Foreskin fibroblast (primary cell): ENCODE measurements at places on chromosomes 13 and 19.

DNA sequence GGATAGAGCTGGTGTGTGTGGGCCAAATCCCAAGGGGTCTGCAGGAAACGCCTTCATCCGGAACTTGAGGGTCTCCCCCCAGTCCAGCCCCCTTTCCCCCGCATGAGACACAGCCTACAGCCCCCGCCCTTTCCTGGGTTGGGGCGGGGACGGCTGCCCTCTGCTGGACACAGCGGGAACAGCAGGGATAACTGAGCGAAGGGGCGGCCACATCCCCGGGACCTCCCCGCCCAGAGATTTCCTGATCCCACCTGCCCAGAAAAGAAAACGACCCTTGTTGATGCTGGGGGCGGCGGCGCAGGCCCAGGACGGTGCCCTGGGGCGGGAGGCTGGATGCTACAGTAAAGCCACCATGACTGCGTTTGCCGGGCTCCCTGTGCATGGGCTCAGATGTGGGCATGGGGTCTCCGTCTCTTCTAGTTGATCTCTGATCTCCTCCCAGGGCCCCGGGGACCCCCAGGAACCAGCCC is 14.2 kb downstream of the ONECUT3 start:
- peak; percentile 51 for DNase-seq

DNA sequence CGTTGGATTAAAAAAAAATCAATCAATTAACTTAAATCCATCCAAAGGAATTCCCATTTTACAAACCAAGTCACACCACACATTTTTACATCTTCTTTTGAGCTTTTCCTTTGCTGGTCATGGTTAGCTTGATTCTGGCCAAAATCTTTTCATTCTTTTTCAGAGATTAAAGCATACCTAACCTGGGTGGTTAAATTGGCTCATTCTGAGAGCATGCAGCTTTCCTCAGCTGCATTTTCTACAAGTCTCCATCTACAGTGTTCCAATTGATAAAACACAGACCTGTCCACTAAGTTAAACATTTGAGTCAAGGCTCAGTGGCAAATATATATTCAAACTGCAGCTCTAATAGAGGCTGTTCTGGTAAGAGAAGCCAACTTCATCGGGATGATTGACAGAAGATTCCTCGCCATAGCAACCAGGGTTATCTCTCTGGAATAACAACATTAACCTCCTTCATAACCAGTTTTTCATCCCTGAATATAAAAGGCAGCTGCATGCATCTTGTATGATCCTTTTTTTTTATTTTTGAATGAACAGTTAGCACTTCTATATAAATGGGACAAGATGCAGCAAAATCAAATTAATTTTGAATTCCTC is 106.2 kb downstream of the DNAJC15 start:
- no peak for DNase-seq

DNA sequence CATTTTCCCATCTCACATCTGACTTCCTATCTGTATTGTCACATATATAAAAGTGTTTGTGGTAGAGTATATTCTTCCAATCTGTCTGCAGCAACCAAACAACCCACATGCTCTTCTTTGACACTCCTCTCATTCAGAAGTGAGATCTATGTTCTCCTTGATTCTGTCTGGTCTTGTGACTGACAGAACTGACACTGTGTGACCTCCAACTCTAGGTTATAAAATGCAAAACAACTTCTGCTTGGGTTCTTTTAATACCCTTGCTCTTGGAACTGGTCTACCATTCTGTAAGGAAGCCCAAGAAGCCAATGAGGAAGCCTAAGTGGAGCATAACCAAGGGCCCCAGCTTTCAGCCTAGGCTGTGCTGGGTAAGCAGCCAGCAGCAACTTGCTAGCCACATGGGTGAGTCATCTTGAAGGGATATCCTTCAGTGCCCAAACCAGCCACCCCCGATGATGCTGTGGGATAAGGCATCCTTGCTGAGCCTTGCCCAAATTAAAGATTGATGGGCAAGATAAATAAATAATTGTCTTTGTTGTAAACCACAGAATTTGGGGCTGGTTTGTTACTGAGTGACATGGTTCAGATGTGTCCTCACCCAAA is 18.4 kb upstream of the ITM2B start:
- DNase-seq = no peak

- no peak for DNase-seq
These were observed 4.8 kb downstream of the TPT1 start for GRCh38 chr13:45336025-45336800.

DNA sequence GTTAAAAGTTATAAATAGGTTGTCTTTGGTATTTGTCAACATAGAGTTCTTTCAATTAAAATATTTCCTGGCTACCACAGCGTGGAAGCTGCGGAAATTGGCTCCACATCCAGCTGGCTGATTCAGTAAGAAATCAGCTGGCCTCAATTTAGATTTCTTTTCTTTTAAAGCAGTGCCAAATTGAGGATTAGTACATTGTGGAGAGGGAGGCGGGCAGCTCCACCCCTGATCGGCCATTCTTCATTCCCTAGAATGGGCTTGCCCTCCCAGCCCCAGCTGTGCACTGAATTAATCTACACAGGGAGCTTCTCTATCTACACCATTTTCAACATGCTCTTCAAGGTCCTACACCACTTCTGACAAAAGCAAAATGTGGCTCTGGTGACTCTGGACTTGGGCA is 624.8 kb downstream of the DACH1 start:
- peak; percentile 4 for DNase-seq

DNA sequence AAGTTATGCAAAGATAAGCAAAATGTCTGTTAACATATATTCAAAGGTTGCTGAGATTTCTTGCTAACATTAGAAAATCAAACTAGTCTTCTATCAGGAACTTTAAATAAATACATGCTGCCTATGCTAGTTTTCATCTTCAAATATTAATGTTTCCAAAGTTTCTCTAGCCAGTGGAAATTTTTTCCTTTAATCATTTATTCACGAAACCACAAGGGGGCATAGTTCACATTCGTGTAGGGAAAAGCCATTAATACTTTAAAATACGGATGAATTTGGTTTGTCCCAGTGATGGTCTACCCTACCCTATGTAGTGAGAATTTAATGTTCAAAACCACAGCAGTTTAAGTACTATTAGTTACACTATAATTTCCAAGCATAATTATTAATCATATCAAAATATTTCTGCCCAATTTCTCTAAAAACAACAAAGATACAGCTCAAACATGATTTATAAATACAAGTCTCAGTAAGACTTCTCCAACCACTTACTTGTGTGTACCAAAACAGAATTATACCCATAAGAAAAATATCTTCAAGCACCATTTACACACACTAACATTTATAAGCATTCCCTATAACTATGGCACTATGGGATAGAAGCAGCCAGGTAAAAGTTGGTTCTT is 16.2 kb downstream of the NUFIP1 start:
- DNase-seq = peak; percentile 61

- DNase-seq = peak; percentile 8
These were observed 20.6 kb downstream of the FFAR2 start for GRCh38 chr19:35468637-35469036.

DNA sequence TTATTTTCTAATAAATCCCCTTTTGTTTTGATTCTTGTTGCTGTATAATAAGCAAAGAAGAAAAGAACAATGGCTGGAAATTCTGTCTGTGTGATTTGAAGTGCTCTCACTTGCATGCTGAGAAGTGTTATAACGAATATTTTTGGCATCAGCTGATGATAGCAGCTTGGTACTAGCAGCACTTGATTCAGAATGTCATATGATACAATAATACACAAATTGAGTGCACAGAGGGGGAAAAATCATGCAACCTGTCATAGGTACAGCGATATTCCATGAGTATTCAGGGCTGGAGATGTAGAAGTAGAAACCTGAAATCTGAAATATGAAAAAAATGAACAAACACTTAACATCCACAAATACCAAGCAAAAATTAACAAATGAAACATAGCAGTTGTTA is 108.1 kb downstream of the FGF14 start:
- DNase-seq = no peak

DNA sequence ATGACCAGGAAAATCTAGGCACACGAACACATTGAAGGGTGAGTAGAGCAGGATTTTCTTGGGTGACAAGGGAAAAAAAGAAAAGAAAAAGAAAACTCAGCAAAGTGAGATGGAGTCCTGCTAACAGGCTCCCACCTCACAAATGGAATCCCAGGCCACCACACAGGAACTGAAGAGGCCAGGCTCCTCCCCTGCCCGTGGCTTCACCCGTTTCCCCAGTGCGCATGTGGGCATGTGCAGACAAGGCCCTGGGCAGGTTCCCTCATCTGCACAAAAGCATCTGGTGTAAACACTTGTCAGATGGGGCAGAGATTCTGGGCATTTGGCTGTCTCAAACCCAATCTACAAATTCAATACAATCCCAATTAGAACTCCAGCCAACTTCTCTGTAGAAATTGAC is 24.5 kb downstream of the CFAP97D2 start:
- no peak for DNase-seq

GRCh38 chr13:50365408-50366391 is 350.5 kb downstream of the KCNRG start:
- DNase-seq = no peak

DNA sequence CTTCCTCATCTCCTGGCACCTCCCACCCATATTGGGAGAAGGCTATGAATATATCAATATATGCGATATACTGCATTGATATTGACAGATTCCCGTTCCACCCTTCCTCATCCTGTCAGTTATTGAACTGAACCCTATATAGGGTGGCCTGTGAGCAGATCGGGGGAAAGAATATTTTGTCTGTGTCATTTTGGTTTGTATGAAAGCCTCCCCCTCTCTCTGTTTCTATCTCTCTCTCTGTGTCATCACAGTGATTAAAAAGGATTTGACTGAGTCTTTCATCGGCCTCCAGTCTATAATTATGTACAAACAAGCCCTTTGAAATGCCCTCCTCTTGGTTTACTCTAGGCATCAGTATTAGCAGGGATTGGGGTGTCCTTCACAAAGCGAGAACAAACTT is 35.7 kb downstream of the RASL11A start:
- DNase-seq = no peak

DNA sequence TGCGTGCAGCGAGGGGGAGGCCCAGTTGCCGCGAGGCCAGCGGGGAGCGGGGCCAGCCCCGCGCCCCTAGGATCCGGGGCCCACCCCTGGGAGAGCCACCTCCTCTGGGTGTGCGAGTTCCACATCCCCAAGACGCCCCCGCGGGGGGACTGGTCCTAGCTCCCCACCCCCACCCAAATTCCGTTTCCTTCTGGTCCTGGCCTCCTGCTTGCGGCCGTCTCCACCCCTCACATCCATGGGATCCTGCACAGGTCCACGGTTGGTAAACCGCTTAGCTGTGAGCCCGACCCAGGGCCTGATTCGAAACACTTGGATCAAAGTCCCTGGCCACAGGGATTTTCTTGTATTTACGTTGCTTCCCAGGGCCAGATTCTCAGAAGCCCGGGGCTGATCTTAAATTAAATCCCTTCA is 324 bp upstream of the FBXO17 start:
- peak; percentile 64 for DNase-seq

DNA sequence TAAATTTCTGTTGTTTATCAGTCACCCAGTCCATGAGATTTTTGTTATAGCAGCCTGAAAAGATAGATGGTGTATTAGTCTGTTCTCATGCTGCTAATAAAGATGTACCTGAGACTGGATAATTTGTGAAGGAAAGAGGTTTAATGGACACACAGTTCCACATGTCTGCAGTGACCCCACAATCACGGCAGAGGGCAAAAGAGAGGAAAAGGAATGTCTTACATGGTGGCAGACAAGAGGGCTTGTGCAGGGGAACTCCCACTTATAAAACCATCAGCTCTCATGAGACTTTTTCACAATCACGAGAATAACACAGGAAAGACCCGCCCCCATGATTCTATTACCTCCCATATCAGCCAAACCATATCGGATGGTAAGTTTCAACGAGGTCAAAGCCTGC is 309.2 kb downstream of the LIG4 start:
- DNase-seq = no peak

GRCh38 chr19:56611288-56611687 is 16.2 kb downstream of the ZNF71 start:
- DNase-seq = no peak

- DNase-seq = peak; percentile 33
These were observed 20.7 kb downstream of the AKAP8 start for GRCh38 chr19:15358918-15359317.

- peak; percentile 80 for DNase-seq
These were observed 20.9 kb downstream of the CAPS start for GRCh38 chr19:5934774-5935472.

- DNase-seq = peak; percentile 79
These were observed 54.3 kb downstream of the GATAD2A start for GRCh38 chr19:19459707-19460251.

- DNase-seq = no peak
These were observed 760.4 kb upstream of the PCDH20 start for GRCh38 chr13:62176051-62176450.

- DNase-seq = peak; percentile 15
These were observed 299.3 kb upstream of the ARGLU1 start for GRCh38 chr13:106867249-106867648.

DNA sequence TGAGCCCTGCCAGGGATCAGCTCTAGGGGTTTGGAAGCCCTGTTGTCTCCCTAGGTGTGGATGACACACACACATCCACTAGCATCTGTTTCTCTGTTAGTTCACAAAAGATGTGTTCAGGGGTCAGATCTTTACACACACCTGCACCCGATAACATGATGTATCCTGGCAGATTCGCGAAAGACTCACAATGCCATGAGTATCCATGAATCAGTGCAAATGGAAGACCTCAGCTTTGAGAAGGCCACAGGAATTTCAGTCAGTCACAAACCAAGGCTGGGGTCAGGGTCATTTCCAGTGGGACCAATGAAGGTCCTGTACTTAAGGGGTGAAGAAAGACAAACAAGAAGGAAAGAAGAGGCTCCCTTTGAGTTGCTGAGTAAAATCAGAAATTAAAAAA is 898.2 kb downstream of the UQCRFS1 start:
- no peak for DNase-seq

DNA sequence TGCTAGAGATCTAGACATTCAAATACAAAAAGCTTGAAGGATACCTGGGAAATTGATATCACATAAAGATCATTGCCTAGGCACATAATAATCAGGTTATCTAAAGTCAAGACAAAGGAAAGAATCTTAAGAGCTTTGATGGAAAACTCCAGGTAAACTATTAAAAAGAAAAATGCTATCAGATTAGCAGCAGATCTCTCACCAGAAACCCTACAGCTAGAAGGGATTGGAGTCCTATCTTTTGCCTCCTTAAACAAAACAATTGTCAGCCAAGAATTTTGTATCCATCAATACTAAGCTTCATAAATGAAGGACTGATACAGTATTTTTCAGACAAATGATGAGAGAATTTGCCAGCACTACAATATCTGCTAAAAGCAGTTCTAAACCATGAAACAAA is 682.4 kb upstream of the ATXN8OS start:
- no peak for DNase-seq
